ENCODE measurements at places on chromosomes 13 and 19.
A peak's percentile ranks its signal among the peaks of the same experiment; 100 is the strongest.

- no peak for DNase-seq
Observed at GRCh38 chr13:109088624-109088917, 459.2 kb downstream of the MYO16 start.

- no peak for DNase-seq
Observed at GRCh38 chr13:44388427-44389059, 14.9 kb downstream of the SERP2 start.

GRCh38 chr13:83498045-83498444 lies 384.2 kb downstream of the SLITRK1 start:
- DNase-seq, result no peak

GRCh38 chr19:14577885-14578427 lies 4.9 kb upstream of the CLEC17A start:
- DNase-seq, result no peak

- DNase-seq, result peak; percentile 91
Observed at GRCh38 chr19:33373453-33374235, at the start of gene CEBPG. Gene CEBPG (plus strand): TSS chr19:33373709. CDS start chr19:33379240, 5,531 bp downstream.

DNA sequence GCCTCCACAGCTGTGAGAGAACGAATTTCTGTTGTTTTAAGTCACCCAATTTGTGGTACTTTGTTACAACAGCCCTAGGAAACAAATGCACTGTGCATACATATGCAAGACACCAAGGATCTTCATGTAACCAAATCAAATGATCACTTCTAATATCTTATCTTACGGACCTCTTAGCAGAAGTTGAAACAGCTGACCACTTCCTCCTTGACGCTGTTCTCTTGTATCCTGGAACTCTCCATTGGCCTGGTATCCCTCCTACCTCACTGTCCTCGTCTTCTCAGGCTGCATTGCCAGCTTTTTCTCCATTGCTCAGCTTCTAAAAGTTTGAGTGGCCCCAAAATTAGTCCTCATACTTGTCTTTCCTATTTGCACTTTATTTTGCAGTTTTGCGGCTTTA lies 200.4 kb downstream of the DLEU7 start:
- DNase-seq, result no peak

DNA sequence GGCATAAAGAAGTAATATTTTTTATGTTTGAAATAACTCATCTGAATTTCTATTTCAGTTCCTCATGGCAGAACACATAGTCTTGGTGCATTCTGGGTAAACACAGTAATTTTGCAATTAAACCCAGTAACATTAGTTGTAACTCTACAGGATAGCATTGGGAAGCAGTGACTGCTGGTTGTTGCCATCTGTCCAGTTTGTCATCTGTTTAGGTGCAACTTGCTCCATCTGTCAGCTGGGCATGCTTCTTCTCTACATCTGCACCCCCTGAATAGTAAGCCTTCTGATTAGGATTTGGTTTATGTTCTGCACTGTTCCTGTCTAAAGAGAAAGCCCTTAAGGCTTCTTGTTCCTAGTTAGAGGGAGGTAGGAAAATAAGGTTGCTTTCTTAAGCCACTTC lies 63.5 kb upstream of the CSNK1A1L start:
- no peak for DNase-seq

DNA sequence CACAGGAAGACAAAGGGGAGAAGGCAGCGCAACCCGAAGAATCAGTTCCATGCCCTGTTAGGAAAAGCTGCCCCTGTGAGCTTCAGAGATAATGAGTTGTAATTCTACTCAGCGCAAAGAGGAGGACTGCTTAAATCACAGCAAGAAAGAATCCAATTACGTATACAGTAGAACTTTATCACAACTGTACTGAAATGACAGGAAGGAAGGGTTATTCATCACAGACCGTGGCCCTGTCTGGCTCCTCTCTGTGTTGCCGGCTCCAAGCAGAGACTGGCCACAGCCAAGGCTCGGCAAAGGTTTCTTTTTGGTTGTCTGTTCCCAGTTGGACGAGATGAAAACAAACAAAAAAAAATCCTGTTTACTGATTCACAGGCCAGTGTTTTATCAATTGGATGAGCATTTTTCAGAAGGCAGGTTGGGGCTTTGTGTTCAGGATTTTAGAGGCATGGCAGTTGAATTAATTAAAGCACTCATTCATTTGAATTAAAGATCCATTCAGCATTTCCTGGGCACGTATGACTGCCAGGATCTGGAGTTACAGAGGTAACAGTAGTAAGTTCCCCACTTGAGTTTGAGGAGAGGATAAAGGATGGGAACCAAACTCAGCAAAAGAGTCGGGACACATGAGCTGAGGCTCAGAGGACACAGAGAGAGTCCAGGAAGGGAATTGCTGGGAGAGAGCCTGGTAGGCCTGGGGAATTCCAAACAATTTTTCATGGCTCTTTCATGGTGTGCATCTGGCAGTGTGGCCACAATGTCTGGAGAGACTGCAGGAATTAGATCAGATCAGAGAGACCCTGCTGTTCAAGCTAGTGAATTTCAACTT lies 341.0 kb downstream of the DNAJC15 start:
- DNase-seq, result peak; percentile 47

DNA sequence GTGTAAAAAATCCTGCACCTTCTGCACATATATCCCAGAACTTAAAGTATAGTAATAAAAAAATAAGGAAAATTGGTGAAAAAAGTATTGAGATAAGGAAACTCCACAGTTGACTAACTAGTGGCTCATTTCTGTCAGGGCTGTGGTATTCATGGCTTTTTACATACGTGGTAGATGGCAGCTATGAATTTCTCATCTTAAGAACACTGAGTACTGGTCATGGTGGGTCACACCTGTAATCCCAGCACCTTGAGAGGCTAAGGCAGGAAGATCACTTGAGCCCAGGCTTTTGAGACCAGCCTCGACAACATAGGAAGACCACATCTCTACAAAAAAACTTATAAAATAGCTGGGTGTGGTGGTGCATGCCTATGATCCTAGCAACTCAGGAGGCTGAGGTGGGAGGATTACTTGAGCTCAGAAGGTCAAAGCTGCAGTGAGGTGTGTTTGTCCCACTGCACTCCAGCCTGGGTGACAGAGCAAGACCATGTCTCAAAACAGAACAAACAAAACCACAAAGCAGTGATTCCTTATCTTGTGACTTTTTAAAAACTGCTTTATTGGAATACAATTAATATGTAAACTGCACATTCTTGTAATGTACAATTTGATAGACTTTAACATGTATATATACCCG lies 16.8 kb downstream of the SLAIN1 start:
- no peak for DNase-seq

GRCh38 chr13:34993470-34993869 lies 51.4 kb downstream of the NBEA start:
- DNase-seq, result peak; percentile 49

DNA sequence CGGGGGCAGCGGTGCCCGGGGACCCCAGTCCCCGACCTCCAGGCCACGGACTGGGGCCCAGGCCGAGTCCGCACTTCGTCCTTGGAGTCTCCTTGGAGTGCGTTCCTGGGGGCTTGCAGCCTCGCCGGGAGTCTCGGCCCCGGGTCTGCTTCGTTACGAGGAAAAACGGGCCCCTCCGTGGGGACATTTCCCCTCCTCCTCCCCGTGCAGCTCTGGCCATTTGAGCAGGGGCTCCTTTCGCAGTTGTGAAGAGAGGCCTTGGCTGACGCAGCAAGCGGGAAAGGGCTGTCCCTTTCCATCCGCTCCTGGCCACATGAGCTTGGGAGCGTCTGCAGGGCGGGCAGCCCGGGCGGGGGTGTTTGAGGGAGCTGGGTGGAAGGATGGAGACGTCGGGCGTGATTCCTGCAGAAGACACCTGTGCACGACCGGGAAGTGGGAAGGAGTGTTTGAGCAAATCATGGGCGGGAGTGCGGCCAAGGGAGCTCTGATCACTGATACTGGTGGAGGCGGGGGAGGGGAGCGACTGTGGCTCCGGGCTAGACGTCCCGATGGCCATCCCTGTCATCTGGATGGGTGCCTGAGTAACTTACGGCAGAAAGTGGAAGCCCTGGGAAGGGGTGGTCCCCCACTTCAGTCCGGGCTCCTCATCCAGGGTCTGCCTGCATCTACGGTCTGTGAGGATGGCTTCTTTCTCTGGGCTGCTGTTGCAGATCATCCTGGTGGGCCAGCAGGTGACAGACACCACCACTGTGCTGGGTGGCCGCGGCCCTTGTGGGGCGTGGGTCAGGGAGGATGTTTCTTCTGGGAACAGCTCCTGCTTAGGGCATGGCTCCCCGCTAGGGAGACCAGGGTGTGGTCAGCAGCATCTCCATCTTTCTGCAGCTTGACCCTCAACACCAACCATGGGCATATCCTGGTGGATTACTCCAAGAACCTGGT lies 736 bp downstream of the GPI start:
- DNase-seq, result peak; percentile 35

DNA sequence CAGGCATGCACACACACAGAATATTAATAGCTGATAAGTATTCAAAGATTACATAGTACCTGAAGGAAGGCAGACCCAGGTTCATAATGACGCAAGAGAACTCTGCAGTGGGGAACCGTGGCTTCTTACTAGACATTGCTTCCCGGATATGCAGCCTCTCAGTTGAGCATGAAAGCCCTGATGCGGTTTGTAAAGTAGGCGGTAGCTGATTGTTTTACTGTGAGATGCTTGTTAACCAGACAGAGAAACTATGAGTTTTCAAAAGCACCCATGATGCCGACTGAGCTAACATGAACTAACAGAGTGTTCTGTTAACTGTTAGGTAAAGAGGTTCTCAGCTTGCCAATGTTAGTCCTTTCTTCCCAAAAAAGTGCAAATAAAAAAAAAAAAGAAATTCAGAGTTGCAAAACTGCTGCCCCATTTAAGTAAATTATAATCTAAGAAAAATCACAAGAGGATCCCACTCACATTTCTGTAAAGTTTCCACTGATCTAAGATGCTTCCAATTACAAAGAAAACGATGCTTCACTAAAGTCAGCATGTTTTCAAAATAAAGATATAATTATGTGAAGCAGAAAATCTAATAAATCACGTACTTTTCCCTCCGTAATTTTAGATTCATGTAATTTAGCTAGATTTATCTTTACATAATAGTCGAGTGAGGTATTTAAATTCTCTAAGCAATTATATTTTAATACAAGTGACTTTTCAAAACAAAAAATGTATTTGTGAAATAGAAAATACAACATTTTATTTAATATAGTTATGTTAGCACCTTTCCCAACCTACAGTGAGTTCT lies 2.2 kb downstream of the FLT1 start:
- no peak for DNase-seq

GRCh38 chr13:79282976-79283375 lies 123.1 kb downstream of the RBM26 start:
- peak; percentile 8 for DNase-seq

- DNase-seq, result no peak
Observed at GRCh38 chr19:32966750-32967149, 5.0 kb downstream of the CEP89 start.

GRCh38 chr19:30877661-30878113 lies 471.5 kb downstream of the TSHZ3 start:
- no peak for DNase-seq

- DNase-seq, result peak; percentile 26
Observed at GRCh38 chr13:59906413-59907049, 257.2 kb downstream of the DIAPH3 start.

GRCh38 chr13:57063007-57063406 lies 77.7 kb upstream of the PRR20A start:
- no peak for DNase-seq

DNA sequence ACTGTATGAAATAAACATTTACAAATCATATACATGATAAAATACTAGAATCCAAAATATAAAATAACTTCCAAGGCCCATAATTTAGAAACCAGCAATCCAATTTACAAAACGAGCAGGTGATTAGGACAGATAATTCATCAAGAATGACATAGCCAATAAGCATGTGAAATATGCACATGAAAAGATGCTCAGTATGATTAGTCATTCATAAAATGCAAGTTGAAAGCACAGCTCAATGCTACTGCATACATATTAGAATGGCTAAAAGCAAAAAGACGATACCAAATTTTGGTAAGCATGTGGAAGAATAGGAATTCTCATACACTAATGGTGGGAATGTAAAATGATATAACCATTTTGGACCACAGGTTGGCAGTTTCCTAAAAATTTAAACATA lies 837.2 kb upstream of the MIR17HG start:
- DNase-seq, result peak; percentile 14

DNA sequence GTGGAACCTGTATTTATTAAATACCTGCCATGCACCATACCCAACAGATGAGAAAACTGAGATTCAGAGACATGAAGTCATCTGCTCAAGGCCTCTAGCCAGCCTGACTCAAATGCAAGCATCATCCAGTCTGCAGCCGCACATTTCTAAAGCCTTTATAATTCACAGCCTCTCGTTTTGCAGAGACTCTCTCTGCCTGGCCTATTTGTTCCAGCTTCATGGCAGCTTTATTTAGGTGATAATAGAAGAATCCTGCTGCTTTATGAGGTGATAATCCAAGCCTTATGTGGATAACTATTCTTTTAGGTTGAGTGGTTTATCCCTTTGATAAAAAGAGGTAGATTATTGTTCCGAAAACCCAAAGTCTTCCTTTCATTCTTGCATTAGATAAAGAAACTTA lies 58.4 kb downstream of the OXGR1 start:
- no peak for DNase-seq

GRCh38 chr13:85141401-85141800 lies 657.8 kb downstream of the SLITRK6 start:
- DNase-seq, result no peak

DNA sequence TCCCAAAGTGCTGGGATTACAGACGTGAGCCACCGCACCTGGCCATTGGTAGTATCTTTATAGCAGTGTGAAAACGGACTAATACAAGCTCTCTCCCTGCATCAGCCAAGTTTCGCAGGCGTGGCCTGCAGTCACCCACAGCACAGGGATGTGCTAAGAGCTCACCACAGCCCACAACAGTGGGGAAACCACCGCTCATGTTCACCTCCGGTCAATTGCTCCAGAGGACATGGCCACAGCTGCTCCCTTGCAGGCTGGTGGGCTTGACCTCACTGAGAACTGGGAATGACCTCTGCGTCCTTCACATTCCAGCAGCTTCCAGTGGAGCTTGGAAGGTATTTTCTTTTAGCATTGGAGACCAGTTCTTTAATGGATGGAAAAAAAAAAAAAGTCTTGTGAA lies 156.4 kb downstream of the KCTD15 start:
- no peak for DNase-seq

DNA sequence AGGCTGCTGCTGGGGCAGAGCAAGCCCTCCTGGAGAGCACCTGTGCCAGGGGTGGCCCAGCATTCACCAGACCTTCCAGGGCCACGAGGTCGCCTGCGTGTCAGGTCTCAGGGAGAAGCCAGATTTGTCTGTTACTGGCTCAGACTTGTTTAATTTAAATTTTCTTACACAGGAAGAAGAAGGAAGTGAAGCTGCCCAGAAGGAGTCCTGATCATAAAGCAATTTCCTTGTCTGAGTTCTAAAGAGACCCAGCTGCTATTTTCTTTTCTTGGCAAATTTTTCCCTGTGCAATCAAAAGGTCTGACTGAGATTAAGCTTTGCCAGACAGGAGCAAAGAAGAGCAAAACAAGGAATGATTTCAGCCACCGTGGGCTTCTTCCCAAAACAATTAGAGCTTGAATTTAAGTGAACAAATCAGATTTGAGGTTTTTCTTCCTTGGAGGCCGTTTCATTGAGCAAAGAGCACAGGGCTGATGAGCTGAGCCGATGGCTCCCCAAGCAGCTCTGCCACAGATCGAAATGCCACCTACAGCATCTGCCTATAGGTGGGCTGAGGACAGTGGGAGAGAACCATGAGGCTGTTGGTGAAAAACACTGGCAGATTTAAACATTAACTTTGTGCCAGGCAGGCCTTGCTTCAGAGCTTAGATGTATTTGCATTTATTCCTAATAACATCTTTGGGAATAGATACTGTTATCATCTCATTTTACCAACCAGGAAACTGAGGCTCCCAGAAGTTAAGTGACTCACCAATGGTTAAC lies 40.1 kb downstream of the HSPH1 start:
- DNase-seq, result no peak

All from fibroblast of lung (primary cell).